ENCODE measurements at places on chromosomes 1 and 21.

- DNase-seq = peak; percentile 30
Measured at GRCh38 chr1:188599313-188599712, 1770.6 kb downstream of the PLA2G4A start.

DNA sequence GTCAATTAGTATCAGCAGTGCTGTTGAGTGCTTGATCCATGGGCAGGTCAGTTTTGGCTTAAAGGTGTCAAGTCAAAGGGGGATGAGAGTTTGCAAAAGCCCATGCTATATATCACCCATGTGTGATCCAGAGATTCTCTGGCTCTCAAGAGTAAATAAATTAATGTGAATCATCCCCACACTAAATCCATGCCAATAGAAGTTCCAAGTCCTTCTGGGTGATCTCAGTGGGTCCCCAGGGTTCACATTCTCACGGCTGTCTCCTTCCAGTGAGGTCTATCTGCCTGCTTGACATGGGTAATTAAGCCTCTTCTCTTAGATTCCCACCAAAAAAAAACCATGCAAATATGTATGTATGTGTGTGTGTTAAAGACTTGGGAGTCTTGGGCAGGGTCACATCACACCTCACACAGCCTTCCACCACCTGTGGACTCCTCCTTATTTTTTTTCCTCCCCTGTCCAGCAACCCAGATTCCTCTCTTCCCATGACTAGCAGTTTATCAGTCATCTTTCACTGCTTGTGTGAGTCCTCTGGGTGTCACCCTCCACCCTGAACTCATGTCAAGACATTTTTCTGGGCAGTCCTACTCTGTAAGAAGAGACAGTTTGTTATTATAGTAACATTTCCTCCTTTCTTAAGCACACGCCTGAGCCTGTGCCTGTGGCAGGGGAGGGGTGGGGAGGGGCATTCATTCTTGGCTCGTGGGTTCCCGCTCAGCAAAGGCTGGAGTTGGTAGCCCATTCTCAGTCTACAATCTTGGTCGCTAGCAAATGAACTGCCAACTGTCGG, 14.3 kb upstream of the S100A11 start:
- DNase-seq = peak; percentile 37

DNA sequence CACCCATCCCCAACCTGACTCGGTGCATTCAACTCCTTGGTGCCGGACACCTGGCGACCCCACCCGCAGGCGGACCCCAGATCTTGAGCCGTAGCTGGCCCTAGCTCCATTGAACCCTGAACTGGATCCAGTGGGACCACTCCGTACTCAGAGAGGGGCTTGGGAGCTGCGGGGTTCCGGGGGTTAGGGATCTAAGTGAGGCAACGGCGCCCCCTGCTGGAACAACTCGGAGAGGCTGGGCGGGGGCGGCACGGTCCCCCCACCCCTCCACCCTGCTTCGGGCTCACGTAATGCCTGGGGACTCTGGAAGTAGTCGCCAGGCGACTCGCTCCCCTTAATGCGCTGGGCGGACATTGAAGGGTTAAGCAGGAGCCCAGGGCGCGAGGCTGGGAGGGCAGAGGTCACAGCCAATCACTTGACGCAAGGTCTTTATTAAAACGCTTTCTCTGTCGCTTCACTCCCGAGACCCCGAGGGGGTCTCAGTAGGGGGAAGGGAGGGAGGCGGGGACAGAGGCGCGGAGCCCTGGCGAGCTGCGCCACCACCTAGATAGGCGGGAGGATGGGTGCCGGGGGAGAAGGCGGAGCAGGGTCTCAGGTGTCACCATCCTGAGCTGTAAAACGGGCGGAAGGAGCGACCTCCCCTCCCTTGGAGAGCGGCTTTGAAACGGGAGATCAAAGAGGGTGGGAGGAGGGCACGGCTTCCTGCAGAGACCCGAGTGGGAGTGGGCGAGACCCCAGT, 704 bp upstream of the CRABP2 start:
- DNase-seq = peak; percentile 79

DNA sequence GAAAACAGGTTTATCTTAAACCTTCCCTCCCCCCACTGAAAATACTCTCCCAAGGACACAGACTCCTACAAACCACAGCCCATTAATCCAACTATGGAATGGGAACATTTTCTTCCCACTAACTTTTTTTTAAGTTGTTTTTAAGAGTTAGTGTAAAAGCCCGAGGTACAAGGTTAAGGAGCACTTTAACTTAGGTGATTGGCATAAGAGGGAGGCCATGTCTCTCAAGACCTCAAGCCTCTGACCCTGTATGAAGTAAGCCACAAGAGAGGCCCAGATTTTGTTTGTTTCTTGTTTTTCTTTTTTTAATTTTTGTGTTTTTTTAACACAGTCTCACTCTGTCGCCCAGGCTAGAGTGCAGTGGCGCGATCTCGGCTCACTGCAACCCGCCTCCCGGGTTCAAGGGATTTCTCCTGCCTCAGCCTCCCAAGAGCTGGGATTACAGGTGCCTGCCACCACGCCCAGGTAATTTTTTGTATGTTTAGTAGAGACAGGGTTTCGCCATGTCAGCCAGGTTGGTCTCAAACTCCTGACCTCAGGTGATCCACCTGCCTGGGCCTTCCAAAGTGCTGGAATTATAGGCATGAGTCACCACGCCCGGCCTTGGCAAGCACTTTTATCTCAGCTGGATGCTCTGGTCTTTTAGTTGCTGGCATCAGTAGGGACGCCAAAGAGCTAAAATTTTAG, 14.4 kb downstream of the ARMH1 start:
- no peak for DNase-seq

DNA sequence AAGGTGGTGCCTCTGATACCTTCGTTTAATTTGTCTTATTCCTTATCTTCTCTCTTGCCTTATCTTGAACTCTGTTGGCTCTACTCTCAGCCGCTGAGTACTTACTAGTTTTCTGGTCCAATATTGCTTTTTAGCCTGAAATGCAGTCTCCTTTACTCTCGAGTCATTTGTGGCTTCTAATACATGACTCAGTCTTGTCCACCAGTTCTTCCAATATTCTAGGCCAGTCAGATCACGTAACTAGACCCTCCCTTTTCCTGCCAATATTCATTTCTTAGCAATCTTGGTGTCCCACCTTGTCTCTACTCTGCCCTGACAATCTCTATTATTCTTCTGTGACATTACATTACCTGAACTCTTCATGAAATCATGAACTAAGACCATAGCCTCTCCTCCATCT, 555.8 kb downstream of the DPYD start:
- no peak for DNase-seq

GRCh38 chr1:88998716-88999115, 6.3 kb upstream of the KYAT3 start:
- peak; percentile 92 for DNase-seq

DNA sequence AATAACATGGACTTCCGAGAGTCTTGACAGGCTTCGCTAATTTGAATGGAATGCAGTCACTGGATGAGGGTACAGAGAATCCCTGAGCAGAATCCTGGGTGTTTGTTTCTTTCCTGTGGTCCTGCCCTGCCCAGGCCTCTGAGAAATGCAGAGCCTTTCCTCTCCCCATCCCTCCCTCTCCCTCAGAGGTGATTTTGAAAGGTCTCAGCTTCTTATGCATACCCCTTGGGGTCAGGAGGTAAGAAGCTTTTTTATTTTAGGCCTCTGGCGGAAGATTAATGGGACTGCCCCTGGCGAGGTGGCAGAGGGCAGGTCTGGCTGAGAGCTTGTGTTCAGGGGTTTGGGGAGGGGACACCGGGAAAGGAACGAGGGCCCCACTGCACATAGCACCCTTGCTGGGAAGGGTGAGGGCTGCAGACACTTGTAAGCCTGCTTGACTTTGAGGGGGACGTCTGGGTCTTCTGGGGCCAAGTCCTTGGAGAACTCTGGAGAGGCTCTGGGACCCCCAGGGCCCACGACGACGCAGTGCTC, 116.5 kb upstream of the SLC45A1 start:
- DNase-seq = no peak

DNA sequence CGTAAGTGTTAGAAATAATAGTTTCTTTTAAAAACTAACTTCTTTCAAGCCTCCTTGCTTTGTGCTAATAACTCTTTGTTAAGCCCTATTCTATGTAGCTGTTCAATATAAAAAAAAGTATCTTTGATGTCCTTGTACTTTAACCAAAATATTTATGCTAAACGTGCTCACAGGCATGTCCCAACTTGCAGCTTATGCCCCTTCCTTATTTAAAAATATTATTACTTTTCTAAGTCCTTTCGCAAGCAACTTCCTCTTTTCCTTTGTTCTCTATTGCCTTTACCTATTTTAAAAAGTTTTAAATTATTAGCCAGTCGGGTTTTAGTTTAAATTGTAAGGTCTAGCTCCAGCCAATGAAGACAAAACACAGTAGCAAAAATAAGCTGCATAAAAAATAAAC, 43.4 kb upstream of the NBPF3 start:
- no peak for DNase-seq

GRCh38 chr1:104726917-104727316, 977.2 kb downstream of the AMY1C start:
- no peak for DNase-seq

- DNase-seq = no peak
Measured at GRCh38 chr1:155131285-155131684, 3.6 kb downstream of the EFNA1 start.

GRCh38 chr1:6904476-6905170, 119.4 kb downstream of the CAMTA1 start:
- DNase-seq = peak; percentile 45

- DNase-seq = no peak
Measured at GRCh38 chr1:18644446-18644845, 13.8 kb downstream of the PAX7 start.

GRCh38 chr1:6358757-6359201, 34.8 kb downstream of the ACOT7 start:
- DNase-seq = peak; percentile 30

DNA sequence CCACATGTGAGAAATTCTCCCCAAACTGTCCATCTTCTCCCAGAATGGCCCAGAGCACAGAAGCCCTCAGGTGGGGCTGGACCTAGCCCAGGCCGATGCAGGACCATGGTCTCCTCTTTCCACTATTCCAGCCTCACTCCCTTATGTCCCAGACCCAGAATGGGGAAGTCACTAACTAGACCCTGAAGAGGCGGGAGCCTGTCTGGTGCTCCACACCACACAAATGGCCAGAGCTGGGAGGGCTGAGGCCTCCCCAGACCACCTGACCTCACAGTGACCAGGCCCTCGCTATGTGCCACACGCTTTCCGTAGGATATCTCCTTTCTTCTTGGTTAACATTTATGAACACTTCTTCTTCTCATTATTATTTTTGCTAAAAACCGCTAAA, 54.9 kb upstream of the EDN2 start:
- DNase-seq = no peak

- DNase-seq = no peak
Measured at GRCh38 chr1:7009741-7010525, 224.7 kb downstream of the CAMTA1 start.

DNA sequence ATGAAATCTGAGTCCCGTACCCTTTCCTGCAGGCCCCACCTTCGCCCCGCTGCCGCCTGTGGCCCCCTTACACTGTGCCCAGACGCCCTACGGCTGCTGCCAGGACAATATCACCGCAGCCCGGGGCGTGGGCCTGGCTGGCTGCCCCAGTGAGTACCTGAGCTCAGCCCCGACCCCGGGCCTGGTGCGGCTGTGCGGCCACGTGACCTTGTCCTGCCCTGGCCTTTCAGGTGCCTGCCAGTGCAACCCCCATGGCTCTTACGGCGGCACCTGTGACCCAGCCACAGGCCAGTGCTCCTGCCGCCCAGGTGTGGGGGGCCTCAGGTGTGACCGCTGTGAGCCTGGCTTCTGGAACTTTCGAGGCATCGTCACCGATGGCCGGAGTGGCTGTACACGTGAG, 25.2 kb downstream of the AGRN start:
- no peak for DNase-seq

DNA sequence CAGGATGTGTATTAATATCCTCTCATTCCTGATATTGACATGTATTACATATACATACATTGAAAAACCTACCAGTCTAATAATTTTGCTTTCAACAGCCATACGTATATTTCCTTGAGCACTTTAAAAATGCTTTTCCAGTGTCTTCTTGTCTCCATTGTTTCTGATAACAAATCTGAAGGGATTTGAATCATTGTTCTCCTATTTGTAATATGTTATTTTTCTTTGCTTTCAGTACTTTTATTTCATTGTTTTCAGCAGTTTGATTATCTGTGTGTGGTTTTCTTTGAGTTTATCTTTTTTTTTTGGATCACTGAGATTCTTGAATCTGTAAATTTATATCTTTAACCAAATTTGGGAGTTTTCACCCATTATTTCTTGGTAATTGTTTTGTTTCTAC, 65.3 kb downstream of the RABGAP1L start:
- no peak for DNase-seq

- DNase-seq = no peak
Measured at GRCh38 chr1:25704267-25704691, 87.7 kb downstream of the MAN1C1 start.

Data from OCI-M1 (cell line).